ENCODE measurements at places on chromosomes 12 and 14.

GRCh38 chr14:82911930-82912329, 1378.3 kb upstream of the SEL1L start:
- DNase-seq: no peak

DNA sequence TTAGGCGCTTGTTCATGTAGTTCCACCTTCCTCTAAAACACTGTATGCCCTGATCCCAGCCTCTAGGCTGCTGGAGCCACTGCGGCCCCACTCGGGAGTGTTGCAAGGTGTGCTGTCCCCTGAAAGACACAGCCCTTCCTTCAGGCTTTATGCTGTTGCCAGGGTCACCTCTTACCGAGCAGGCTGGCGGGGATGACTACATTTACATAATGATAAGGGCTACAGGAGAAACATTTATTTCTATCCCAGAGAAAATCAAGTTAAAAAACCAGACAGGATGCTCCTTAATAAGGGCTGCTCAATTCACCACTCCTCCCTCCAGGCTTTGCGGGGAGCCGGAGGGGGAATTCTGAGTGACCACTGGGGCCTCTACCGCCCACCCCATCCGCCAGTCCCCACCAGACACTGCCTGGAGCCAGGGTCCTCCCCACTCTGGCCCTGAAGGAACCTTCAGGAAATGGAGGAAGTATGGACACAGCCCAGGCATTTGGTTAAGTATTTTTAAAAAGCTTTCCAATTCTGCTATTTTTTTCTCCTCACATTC, 200.6 kb downstream of the TTC7B start:
- no peak for DNase-seq

DNA sequence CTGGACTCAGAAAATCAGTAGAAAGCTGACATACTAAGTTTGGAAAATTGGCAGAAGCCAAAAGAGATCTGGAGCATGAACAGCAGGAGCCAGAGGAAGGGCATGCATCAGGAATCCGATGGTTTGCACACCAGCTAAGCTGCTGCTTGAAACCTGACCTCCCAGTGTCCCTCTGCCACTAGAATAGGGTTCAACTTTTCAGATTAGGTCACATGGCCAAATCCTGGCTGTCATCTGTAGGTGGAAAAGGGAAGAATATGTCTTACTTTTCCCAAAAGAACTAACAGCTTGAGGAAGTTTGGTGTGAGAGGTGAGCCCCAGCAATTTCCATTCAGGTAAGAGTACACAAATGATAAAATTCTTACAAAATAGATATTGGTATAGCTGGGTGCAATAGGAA, 732.6 kb downstream of the RERGL start:
- no peak for DNase-seq

DNA sequence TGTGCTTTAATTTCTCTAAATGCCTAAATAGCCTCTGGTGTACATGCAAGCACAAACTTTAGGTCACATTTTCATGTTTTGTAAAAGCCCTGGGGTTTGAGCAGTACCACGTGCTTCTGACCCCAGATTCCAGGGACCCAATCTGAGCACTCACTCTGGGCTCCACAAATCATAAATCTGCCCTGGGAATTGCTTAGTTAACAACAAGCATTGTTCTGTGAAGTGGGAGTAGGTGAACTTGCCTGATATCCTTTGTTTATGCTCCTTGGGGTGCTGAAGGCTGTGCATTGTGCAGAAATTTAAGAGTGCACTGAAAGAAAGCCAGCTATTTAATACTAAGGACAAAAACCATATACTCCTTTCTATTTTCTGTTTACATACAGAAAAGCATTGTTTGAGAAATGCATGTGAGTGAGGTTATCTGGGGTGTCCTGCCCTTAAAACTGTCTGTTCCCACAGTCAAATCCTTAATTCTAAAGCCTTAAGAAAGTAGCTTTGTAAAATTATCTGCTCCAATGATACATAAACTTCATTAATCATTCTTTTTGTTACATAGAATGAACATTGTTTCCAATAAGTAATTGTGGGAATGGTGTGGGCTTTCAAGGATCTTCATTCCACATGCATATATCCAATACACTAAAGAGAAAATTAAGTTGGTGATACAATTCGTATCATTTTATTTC, 258.6 kb upstream of the NPAS3 start:
- DNase-seq: no peak

DNA sequence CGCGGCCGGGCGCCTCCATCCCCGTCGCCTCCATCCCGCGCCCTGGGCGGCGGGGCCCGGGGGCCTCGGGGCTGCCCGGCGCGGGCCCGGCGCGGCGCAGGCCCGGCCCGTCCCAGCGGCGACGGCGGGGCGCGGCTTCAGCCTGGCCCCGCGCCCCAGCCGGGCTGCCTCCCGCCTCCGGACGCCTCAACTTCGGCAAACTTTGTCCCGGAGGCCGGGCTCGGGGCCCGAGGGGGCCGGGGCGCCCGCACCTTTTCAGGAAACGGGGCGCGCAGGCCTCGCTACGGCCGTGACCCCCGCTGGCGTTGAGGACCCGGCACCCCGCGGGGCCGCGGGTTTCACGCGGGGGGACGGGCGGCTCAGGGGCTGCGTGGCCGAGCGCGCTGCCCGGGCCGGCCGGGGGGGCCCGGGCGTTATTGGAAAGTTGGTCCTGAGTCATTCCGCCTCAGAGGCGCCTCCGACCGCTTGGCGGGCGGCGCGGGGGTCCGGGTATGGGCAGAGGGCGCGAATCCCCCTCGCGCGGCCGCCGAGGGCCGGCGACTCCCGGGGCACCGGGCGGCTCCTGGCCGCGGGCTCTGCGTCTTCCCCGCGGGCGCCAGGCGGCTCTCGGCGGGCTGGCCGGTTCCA, 575 bp downstream of the TRAF3 start:
- DNase-seq: no peak

- no peak for DNase-seq
These were observed 43.8 kb upstream of the CSRNP2 start for GRCh38 chr12:51127050-51127729.

GRCh38 chr12:12020762-12021161, 50.0 kb upstream of the BCL2L14 start:
- no peak for DNase-seq

GRCh38 chr12:28795311-28795710, 353.8 kb upstream of the FAR2 start:
- DNase-seq: no peak

DNA sequence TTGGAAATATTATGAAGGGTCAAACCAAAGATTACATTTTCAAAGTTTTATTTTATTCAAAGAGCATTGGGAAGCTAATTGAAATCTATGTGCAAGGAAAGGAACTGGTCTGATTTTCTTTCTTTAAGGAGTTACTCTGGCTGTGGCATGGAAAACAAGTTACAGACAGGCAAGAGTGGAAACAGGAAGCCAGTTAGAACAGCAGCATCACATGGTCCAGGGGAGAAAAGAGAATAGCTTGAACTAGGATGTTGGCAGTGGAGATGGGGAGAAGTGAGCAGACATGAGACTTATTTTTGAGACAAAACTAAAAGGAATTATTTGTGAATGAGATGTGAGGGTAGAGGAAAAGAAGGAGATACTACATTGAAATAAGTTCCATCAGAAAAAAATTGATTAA, 3.4 kb downstream of the OR11G2 start:
- no peak for DNase-seq

DNA sequence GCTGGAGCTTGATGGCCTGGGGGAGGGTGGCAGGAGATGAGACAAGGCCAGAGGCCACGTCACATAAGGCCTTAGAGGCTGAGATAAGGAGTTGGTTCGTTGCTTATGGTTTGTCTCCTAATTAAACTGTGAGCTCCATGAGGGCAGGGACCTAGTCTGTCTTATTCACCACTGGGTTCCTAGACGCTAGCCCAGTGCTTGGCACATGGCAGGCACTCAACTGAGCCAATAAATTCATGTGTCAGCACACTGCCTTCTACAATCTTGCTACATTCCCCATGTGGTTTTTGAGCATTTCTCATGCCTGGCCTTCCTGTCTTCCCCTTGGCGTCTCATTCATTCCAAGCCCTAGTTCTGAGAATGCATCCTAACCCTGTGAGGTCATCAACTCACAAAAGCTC, 92.5 kb upstream of the MED13L start:
- DNase-seq: no peak
